ENCODE measurements at places on chromosomes 11 and 22. TPM values are rescaled to one million over a fixed set of nuclear protein-coding genes. Genes with fewer than 3 reads are reported as not detected.

Gene AP5B1
- total RNA-seq, result 21.9 TPM

GRCh38 chr22:23117275-23117674 lies 24.5 kb downstream of the RSPH14 start:
- no peaks in the 10 kb centered on the region for H3K27me3 ChIP-seq
- H3K4me1 ChIP-seq, result no peaks in the 10 kb centered on the region
- H3K36me3 ChIP-seq, result no peaks in the 10 kb centered on the region
- no peak overlapping the region for H3K27ac ChIP-seq
- H3K4me3 ChIP-seq, result no peak overlapping the region
- DNase-seq, result no peak

DNA sequence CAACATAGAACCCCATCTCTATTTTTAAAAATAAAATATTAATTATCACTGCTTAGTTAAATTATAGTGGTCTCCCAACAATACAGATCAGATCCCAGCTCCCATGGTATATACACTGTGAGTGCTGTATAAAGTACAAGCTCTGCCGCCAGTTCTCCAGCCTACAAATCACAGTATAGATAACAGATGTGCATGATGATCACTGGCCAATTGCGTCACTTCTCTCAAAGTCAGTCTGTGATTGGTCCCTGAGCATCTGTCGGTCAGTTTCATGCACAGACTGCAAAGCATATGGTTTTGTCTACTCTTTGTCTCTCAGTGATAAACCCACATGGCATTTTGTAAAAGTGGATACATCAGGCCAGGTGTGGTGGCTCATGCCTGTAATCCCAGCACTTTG lies 15.7 kb downstream of the PPARA start:
- no peak for DNase-seq
- no peak overlapping the region for H3K4me3 ChIP-seq

Gene FIBIN
- total RNA-seq, result not detected

GRCh38 chr11:6633422-6634408 lies 14.5 kb upstream of the TPP1 start:
- H3K36me3 ChIP-seq, result peaks cover 5% of the 10 kb centered on the region
- peaks cover 10% of the 10 kb centered on the region for H3K27me3 ChIP-seq
- no peaks in the 10 kb centered on the region for H3K4me1 ChIP-seq
- no peak overlapping the region for H3K4me3 ChIP-seq
- H3K27ac ChIP-seq, result no peak overlapping the region
